ENCODE measurements at places on chromosomes 2 and 18.
A peak's percentile ranks its signal among the peaks of the same experiment; 100 is the strongest.

GRCh38 chr2:231531883-231532755, 1.9 kb upstream of the NMUR1 start:
- no peak for DNase-seq

DNA sequence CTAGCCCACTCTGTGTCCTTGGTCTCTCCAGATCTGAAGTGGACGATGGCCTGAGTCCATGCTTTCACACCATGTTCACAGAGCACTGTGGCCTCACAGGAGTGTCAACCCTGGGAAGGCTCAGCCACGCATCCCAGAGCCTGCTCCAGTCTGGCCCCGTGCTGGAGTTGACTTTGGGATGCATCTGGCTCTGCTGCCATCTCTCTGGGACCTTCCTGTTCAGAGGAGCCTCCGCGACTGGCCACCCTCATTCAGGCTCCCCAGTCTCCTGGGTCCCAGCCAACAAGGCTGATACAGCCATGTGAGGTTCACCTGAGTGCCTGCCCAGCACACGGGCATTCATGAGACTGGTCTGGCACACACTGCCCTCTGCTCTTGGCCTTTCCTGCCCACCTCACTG, 199.7 kb upstream of the RAB6C start:
- DNase-seq, result no peak

- DNase-seq, result peak; percentile 4
Observed at GRCh38 chr2:219737270-219737691, 109.9 kb downstream of the SLC4A3 start.

DNA sequence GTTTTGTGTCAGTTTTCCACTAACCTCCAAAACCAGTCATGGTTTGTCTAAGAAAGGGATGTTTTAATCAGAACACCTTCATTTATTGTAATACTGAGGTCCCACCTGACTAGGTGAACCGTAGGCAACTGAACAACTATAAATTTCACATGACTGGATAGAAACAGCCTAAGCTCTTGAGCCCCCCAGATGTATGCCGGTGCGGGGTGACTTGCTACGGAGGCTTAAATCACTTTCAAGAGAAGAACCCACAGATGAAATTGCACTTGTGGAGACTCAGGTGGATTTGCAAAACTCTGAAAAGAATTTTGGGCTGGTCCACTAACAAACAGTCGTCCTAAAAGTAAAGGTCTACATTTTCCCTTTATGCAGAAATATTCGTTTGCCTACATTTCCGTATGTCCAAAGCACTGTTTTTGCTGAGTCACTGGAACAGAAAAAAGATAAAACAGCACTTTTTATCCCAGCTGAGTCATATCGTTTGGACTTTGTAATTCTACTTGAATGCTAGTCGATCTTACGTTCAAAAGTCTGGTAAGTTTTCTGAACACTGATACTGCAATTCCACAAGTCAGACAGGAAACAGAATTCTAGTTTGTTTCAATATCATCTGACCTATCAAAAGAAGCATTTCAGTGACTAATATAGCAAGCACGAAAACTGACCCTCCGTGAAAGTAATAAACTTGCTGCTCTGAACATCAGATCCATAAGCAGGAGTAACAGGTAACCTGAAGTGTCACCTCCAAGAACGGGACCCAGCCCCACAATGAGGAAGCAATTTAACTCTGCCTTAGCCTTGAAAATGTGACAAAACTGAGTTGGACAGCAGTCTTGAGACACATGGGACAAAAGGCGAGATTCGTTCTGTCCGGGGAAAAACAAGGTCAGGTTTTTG, 18.1 kb downstream of the ZNF516 start:
- DNase-seq, result no peak

- no peak for DNase-seq
Observed at GRCh38 chr2:223057569-223057968, 5.6 kb downstream of the KCNE4 start.

DNA sequence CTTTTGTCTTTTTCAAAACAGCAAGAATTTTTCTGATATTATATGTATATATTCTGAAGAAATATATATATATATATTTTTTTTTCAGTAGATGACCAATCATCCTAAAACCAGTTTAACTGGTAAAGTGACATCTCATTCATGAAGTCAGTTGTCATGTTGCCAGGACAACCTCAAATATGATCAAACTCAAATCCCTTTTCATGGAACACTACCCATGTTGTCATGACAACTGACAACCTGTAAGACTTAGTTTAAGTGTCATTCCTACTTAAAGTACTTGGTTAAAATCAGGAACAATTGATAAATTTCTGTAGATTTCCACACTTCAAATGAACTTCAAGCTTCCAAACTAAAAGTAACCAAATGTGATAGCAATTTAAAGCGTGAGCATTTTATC, 101.8 kb upstream of the ERBB4 start:
- DNase-seq, result no peak

DNA sequence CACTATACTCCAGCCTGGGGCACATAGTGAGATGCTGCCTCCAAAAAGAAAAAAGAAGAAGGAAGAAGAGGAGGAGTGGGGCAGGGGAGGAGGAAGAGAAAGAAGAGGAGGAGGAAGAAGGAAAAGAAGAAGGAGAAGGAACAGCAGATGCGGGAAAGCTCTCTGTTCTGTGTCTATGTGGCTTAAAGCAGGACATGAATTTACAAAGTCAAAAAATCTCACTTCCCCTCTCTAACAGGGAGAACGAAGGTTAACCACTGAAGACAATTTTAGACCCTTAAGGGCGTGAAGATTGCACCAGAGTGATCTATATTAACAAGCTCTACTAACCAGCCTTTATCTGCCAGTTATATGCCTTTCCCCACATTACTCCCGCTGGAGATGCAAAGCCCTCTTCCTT, 258.9 kb downstream of the METTL4 start:
- DNase-seq, result no peak

GRCh38 chr2:47172922-47173695, 18.0 kb upstream of the STPG4 start:
- DNase-seq, result no peak

DNA sequence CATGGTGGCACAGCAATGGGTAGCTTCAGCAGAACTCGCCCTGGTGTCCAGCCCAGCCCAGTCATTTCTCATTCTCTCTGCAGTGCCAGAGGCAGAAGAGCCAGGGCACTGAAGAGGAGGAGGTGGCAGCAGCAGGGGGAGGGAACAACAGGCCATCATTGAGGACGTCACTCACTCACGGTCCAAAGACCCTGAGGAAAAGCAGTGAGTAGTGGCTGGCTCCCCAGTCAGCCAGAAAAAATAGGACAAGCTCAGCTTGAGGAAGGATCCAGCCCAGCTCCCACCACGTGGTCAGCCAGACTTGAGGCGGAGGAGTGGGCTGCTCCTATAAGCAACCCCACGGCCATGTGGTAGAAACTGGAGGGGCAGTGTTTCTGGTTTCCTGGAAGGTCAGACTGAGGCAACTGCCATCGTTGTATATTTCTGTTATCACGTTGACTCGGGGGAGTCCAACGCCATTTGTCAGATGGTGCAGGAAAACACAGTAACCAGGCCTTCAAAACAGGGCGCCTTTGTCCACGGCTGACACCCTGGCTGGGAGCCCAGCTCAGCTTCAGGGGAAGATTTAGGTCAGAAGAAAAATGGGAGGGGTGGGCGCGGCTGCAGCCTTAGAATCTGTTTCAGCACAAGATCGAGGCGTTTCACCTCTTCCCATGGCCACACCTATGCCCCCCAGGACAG, 19.0 kb upstream of the TMEM247 start:
- no peak for DNase-seq
